ENCODE measurements at places on chromosomes 3 and 15.

DNA sequence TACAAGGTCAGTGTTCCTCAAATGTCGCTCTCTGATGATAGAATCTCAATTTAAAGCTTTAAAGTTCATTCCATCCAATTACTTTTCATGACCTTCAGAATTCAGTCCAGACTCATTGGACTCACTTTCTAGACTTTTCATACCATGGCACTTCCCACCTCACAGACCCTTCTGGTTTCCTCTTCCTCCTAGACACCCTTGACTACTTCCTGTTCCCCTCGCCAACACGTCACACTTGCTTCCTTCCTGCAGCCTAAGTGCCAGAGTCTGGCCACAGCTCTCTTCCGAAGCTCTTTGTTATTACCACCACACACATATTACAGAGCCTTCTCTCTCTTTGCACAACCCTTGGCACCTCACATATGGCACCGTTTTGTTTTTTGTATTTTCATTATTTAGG, 59.1 kb upstream of the UMPS start:
- no peak for DNase-seq

- no peak for DNase-seq
Observed at GRCh38 chr15:80923668-80924067, 66.0 kb downstream of the MESD start.

DNA sequence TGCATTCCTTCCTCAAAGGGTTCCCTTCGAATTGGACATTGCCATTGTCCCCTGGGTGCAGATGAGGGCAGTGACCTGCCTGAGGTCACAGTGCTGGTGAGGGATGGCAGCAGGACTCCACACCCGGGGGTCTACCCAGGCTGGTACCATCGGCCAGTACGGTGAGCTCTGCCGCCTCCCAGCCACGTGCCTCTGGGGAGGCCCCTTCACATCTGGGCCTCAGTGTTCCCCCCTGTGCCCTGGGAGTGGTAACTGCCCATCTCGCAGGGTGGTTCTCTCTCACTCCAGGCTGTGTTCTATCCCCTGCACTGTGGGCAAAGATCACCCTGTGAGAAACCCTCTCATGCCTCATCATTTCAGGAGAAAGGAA, 99.4 kb upstream of the IQSEC1 start:
- DNase-seq, result no peak

- DNase-seq, result no peak
Observed at GRCh38 chr15:49037546-49037940, 8.7 kb downstream of the SECISBP2L start.

DNA sequence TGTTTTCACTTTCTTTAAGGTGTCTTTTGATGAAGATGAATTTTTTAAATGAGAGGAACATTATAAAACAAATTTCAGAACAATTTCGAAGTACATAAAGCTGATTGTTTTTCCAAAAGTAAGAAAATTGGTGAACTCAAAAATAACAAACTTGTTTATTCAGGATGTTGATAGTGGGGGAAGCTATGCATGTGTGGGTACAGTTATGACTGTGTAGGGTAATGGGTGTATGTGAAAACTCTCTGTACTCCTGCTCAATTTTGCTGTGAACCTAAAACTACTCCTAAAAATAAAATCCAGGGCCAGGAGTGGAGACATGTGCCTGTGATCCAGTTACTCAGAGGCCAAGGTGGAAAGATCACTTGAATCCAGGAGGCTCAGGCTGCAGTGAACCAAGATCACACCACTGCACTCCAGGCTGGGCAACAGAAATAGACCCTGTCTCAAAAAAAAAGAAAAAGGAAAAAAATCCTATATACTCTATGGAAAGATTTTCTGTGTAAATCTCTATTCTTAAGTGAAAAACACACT, 37.2 kb downstream of the PIK3CB start:
- DNase-seq, result no peak

DNA sequence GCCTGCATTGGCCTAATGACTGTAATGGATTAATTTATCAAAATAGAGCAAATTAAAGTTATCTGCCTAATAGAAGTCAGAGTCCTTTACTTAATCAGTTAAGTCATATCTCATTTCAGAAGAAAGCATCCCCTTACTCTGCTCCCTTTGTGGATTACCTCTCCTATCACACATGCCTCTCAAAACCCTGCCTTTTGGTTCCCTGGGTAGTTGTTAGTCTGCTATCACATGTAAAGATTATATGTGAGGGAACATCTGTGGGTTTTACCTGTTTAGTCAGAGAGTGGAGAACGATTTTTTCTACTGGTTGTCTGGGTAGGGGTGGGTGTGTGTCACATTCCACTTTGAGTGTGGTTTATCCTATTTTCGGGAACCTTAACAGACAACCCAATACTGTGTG, 16.4 kb downstream of the UBE2E2 start:
- no peak for DNase-seq

- DNase-seq, result no peak
Observed at GRCh38 chr3:183762304-183762703, 63.1 kb downstream of the MAP6D1 start.

GRCh38 chr3:54858093-54858785, 69.6 kb downstream of the LRTM1 start:
- no peak for DNase-seq

DNA sequence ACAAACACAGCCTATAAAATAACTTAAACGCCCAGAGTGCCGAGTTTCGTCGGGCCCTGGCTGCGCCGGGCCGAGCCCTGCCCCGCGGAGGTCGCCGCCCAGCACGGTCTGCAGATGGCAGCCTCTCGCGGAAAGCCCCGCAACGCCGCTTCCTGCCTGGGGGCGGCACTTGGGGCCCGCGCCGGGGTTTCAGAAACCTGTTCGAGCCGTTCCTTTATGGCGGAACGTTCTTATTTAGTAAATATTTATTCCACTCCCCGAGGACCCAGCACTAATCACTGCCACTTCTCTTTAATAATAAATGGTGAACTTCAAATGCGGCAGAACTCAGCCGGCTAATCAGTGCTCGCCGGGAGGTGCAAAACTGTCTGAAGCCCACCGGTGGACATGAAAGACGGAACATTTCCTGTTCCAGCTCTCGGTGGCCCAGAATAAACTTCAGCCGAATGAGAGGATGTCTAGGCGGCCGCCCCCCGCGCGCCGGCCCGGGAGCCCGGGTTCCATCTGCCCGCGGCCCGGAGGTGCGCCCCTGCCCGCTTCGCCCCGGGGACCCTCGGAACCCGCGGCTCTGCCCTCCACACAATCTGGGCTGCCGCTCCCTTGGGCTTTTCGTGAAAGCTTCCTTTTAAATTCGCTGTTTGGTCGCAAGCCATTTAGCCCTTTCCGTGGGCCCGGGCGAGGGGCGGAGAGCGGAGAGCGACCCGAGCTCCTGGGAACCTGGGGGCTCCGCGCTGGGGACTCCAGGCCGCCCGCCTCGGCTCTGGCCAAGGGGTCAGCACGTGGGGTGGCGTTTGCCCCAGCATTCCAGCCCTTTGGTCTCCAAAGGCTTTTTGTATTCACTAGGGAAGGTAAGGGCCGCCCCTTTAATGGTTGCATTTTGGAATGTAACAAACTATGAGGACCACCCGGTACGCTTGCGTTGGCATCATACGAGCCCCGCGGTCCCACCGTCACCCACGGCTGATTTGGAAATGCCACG, 110.8 kb upstream of the ATP11B start:
- DNase-seq, result no peak

Measured in caudate nucleus (tissue), 63 donors.